ENCODE measurements at places on chromosomes 1 and 21. TPM values are rescaled to one million over a fixed set of nuclear protein-coding genes. Genes with fewer than 3 reads are reported as not detected.

The GSTM5 gene
- total RNA-seq: 4.4 TPM

The LRRC3 gene
- 3.2 TPM for total RNA-seq

The B3GALNT2 gene
- 19.7 TPM for total RNA-seq

The SYCP1 gene
- total RNA-seq: not detected

The SLC9C2 gene
- not detected for total RNA-seq

The IL23R gene
- not detected for total RNA-seq

The CRNN gene
- not detected for total RNA-seq

The ATP1A4 gene
- not detected for total RNA-seq

The KCNT2 gene
- 6.2 TPM for total RNA-seq

The RHD gene
- total RNA-seq: not detected

The CHD5 gene
- total RNA-seq: 0.44 TPM

The LEMD1 gene
- not detected for total RNA-seq

The MYCL gene
- total RNA-seq: not detected

The OR2T11 gene
- not detected for total RNA-seq

All from cardiac ventricle fibroblast (primary cell).